Cortex of kidney (tissue), 1 donor: ENCODE measurements at places on chromosomes 6 and 20.

- no peak for DNase-seq
Observed at GRCh38 chr6:108862479-108863191, 14.4 kb downstream of the ARMC2 start.

GRCh38 chr6:75334266-75335040, 49.9 kb upstream of the TMEM30A start:
- no peak for DNase-seq

GRCh38 chr6:124676033-124676432, 286.2 kb upstream of the RNF217 start:
- no peak for DNase-seq

DNA sequence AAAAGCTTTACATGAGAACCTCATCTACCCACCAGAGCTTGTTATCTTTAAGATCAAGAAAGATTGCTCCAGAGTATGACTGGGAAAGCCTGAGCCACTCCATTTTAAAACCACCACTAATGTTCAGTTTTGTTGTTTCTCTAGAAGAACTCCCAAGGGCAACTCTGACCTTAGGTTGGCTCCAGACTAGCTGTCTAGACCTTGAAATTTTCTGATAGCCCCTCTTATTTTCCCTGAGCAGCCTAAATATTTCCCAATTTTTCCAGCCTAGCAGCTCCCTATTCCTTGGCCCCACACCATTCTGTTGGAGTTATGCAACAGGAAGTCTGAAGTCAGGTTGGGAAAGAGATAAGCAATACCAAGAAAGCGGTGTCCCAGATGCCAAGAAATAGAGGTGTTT, 84.6 kb upstream of the TCF21 start:
- no peak for DNase-seq

GRCh38 chr6:31676322-31676903, 4.5 kb downstream of the LY6G5C start:
- DNase-seq: no peak

DNA sequence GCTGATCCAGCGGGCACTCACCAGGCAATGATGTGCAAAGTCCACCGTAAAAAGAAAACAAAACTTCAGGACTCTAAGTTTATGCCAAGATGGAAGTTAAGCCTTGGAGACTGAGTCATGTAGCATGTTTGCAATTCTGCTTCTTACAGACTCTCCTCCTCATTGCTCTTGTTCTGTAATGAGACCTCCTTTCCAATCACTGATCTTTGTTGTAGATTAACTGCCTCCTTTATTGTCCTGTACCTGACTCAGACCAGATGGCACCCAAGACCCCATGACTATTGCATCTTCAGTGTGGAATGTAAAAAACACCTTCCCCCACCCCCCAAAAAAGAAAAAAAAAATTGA, 11.2 kb downstream of the NEU1 start:
- no peak for DNase-seq

GRCh38 chr6:1591243-1591642, 18.5 kb upstream of the FOXC1 start:
- DNase-seq: no peak

DNA sequence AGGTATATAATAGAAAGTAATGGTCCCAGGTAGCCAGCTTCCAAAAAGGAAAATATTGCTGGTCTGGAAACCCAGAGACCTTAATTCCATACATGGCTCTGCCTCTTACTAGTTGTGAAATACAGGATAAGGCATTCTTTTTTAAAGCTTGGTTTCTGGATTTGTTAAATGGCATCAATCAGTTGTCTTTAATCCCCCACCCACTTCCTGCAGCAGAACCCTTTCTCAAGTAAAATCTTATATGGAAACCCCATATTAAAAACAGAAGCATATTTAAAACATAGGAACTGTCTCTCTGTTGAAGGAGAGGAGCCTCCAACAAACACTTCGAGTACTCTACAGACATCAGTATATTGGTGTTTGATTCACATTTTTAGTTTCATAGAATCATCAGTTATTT, 6.2 kb upstream of the LCA5 start:
- no peak for DNase-seq

GRCh38 chr6:145688493-145688905, 46.8 kb downstream of the EPM2A start:
- no peak for DNase-seq

GRCh38 chr6:10201606-10202510, 213.0 kb downstream of the TFAP2A start:
- DNase-seq: no peak

GRCh38 chr6:26071135-26071534, 16.1 kb upstream of the HFE start:
- DNase-seq: no peak
